ENCODE measurements at places on chromosomes 4 and X. TPM values are rescaled to one million over a fixed set of nuclear protein-coding genes. Genes with fewer than 3 reads are reported as not detected.

CXorf49 gene
- total RNA-seq = not detected

COX7B2 gene
- 12.7 TPM for total RNA-seq

CXCL13 gene
- total RNA-seq = not detected

CFP gene
- total RNA-seq = 0.53 TPM

LONRF3 gene
- total RNA-seq = 6.3 TPM

RBM46 gene
- total RNA-seq = not detected

CD40LG gene
- total RNA-seq = not detected

TRPC3 gene
- not detected for total RNA-seq

ANXA10 gene
- 3.0 TPM for total RNA-seq

GRCh38 chr4:57877047-57877458 lies 766.9 kb upstream of the IGFBP7 start:
- no peak overlapping the region for H3K27ac ChIP-seq
- no peaks in the 10 kb centered on the region for H3K36me3 ChIP-seq
- H3K4me1 ChIP-seq = no peaks in the 10 kb centered on the region

DNA sequence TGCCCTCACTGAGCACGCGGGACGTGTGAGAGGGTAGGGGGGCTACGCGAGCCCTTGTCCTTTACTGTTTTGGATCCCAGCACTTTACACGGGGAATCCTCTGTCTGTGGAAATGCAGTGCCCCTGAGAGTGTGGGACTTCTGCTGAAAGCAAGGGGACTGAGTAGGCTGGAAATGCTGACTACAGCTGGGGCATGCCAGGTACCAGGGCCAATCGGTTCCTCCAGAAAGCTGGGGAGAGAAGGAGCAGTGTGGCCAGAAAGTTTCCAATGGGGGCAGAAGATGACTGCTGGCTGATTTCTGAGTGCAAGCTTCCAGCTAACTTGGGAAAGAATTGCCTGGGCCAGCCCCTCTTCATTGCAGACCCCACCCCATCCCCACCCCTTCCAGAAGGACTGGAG lies 1.5 kb downstream of the NHSL2 start:
- no peaks in the 10 kb centered on the region for H3K4me1 ChIP-seq
- no peak overlapping the region for H3K27ac ChIP-seq
- peaks cover 8% of the 10 kb centered on the region for H3K27me3 ChIP-seq
- no peak overlapping the region for H3K4me3 ChIP-seq
- DNase-seq = no peak
- H3K36me3 ChIP-seq = no peaks in the 10 kb centered on the region

DNA sequence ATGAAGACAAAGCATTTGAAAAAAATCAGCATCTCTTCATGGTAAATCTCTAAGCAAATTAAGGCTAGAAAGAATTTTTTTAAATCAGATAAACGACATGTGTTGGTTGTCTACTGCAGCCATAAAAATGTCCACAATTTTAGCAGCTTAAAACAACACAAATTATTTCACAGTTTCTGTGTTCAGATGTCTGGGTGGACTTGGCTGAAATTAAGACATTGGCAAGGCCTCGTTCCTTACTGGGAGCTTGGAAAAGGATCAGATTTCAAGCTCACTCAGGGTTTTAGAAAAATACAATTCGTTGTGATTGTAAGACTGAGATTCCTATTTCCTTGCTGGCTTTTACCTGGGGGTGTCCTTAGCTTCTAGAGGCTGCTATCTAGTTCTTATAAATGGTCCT lies 1470.6 kb downstream of the PCDH19 start:
- H3K4me3 ChIP-seq = no peak overlapping the region
- H3K27ac ChIP-seq = no peak overlapping the region
- no peak for DNase-seq
- no peaks in the 10 kb centered on the region for H3K4me1 ChIP-seq
- H3K27me3 ChIP-seq = no peaks in the 10 kb centered on the region
- H3K36me3 ChIP-seq = no peaks in the 10 kb centered on the region

GRCh38 chr4:53706422-53707032 lies 115.2 kb upstream of the LNX1 start:
- H3K4me1 ChIP-seq = 0 out of 2 replicates have a peak, but pooled peaks cover 7% of the 10 kb centered on the region
- H3K4me3 ChIP-seq = no peak overlapping the region
- H3K27ac ChIP-seq = no peak overlapping the region
- no peaks in the 10 kb centered on the region for H3K27me3 ChIP-seq
- no peak for DNase-seq
- no peaks in the 10 kb centered on the region for H3K36me3 ChIP-seq

GRCh38 chr4:125187226-125188176 lies 127.3 kb upstream of the FAT4 start:
- H3K4me3 ChIP-seq = no peak overlapping the region
- no peaks in the 10 kb centered on the region for H3K36me3 ChIP-seq
- no peak overlapping the region for H3K27ac ChIP-seq
- DNase-seq = no peak

- peaks cover 26% of the 10 kb centered on the region for H3K4me1 ChIP-seq
- no peak within 1 kb of the TSS for H3K27ac ChIP-seq
- H3K27me3 ChIP-seq = no peaks in the 10 kb centered on the region
- peak; percentile 79 for DNase-seq
Measured at GRCh38 chr4:7434766-7435150, at the start of gene PSAPL1. PSAPL1 (minus strand) TSS chr4:7434930; CDS start chr4:7434879, 51 bp downstream.

DNA sequence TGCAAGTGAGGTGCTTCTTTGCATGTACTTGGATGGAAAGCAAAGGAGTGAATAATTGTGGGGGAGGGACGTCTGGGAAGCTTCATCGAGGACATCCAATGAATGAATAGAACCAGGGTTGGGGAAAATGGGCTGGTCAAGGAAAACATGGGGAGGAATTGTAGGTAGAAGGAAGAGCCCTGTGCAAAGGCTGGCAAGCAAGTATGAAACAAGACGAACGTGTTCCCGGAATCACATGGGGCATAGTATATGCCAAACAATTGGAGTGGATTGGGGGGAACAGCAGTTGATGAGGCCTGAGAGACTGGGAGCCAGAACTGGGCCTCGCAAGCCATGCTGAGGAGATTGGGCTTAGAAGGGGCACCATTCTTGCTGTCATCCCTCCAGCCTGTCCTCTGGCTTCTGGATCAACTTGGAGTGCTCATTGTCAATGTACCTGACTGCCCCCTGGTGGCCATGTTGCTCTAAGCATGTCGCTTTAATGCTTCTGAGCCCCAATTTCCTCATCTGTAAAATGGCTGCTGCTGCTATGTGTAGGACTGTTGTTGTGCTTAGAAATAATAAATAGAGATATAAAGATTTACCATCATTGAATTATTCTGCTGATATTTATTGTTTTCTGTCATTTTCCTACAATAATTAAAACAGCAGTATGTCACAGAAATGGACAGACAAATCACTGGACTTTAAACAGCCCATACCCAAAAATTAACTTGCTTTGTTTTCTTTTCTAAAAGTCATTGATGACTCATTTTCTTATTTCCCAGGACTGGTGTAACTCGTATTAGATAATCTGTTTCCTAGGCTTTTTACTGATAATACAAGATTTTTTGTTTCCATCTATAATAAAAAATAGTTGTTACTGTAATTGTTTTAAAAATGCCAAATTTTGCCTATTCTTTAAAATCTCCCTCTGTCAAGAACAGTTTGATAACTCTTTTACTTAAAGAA lies 66.4 kb downstream of the JADE3 start:
- H3K4me3 ChIP-seq = no peak overlapping the region
- peak overlapping the region; percentile 74 for H3K27ac ChIP-seq
- no peaks in the 10 kb centered on the region for H3K36me3 ChIP-seq
- H3K4me1 ChIP-seq = peaks cover 8% of the 10 kb centered on the region
- peak; percentile 19 for DNase-seq
- H3K27me3 ChIP-seq = no peaks in the 10 kb centered on the region

DNA sequence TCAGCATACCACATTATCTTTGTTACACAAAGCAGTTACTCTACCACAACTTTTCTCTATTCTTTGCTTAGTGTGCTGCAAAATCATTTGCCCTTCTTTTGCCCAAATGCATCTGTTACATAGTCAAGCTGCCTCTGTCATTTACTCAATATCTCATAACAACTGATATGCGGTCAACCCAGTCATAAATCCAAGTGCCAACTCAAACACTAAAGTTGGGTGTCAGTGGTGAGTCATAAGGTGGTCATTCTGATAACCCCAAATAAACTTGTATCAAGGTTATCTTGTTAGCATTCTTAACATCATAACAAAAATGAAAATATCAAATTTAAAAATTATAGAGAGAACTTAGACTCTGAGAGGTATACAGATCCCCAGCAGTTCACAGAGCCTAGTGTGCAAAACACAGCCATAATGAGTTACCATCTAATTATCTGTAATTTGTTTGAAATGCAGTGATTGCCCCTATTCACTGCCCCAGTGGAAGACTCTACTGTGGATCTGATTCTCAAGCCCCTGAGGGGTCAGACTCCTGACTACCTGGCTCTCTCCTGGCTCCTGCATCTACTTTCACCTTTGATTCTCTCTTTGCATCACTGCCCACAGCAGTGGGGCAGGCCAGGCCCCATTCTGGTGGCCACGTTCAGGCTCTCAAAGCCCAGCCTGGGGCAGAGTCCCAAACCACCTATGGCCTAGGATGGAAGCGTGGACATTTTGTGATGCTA lies 29.2 kb downstream of the TBC1D9 start:
- H3K27ac ChIP-seq = peak overlapping the region; percentile 85
- peak; percentile 29 for DNase-seq
- peak overlapping the region; percentile 31 for H3K4me3 ChIP-seq
- no peaks in the 10 kb centered on the region for H3K27me3 ChIP-seq
- H3K4me1 ChIP-seq = peaks cover 53% of the 10 kb centered on the region

DNA sequence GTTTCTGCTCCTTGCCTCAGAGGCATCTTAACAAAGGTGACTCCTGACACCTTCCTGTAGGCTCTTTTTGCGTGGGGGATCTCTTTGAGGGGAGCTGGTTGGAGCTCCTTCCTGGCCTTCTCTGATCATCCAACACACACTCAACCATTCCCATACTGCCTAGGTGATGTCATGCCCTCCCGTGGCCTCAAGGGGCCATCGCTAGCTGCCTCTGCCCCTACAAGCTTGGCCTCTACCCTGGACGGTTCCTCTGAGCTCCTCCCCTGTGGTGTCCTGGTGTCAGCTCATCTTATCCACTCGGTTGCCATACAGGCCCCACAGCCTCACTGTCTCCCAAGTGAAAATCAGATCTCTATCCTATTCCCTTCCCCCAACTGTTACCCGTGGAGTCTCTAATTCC lies 13.7 kb upstream of the ZNF185 start:
- H3K4me3 ChIP-seq = no peak overlapping the region
- no peaks in the 10 kb centered on the region for H3K36me3 ChIP-seq
- DNase-seq = no peak
- H3K27me3 ChIP-seq = no peaks in the 10 kb centered on the region

- DNase-seq = no peak
- H3K27ac ChIP-seq = no peak overlapping the region
- no peaks in the 10 kb centered on the region for H3K27me3 ChIP-seq
Measured at GRCh38 chr4:87281603-87282002, 41.1 kb downstream of the HSD17B13 start.

DNA sequence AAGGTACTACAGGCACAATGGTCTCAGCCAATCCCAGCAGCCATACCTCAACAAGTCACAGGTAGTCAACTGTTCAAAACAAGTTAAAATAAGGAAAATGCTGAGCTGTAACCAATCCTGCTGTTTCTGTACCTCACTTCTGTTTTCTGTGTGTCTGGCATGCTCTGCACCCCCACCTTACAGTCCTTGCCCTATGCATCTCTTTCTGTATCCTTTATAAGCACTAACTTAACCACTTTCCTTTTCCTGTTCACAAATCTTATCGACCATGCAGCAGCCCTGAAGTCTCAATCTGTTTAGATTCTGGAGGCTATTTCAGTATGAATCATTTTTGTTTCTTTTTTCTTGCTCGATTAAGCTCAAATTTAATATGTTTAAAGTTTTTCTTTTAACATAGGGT lies 12.5 kb upstream of the FAM13A start:
- DNase-seq = no peak
- H3K36me3 ChIP-seq = no peaks in the 10 kb centered on the region
- H3K27me3 ChIP-seq = no peaks in the 10 kb centered on the region
- no peaks in the 10 kb centered on the region for H3K4me1 ChIP-seq
- H3K4me3 ChIP-seq = no peak overlapping the region

GRCh38 chrX:39336671-39337311 lies 535.5 kb downstream of the MID1IP1 start:
- no peak for DNase-seq
- no peak overlapping the region for H3K27ac ChIP-seq
- no peaks in the 10 kb centered on the region for H3K4me1 ChIP-seq
- no peak overlapping the region for H3K4me3 ChIP-seq
- no peaks in the 10 kb centered on the region for H3K27me3 ChIP-seq

DNA sequence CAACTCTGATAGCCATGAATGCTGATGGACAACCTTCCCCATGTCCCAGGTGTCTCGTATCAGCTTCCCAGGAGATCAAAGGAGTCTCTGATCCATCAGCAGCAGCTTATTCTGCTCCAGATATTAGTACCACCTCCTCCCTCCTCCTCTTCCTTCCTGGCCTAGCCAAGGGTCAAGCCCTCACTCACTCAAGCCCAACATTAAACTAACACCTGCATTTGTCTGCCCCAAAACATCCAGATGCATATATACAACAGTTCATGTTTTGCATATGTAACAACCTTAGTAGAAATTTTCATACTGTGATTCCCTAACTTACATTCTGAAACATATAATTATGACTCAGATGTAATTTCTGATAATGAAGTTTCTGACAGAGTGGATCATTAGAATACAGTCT lies 29.9 kb downstream of the BCLAF3 start:
- no peaks in the 10 kb centered on the region for H3K36me3 ChIP-seq
- H3K27me3 ChIP-seq = no peaks in the 10 kb centered on the region
- H3K27ac ChIP-seq = no peak overlapping the region
- no peaks in the 10 kb centered on the region for H3K4me1 ChIP-seq
- no peak overlapping the region for H3K4me3 ChIP-seq
- DNase-seq = no peak

DNA sequence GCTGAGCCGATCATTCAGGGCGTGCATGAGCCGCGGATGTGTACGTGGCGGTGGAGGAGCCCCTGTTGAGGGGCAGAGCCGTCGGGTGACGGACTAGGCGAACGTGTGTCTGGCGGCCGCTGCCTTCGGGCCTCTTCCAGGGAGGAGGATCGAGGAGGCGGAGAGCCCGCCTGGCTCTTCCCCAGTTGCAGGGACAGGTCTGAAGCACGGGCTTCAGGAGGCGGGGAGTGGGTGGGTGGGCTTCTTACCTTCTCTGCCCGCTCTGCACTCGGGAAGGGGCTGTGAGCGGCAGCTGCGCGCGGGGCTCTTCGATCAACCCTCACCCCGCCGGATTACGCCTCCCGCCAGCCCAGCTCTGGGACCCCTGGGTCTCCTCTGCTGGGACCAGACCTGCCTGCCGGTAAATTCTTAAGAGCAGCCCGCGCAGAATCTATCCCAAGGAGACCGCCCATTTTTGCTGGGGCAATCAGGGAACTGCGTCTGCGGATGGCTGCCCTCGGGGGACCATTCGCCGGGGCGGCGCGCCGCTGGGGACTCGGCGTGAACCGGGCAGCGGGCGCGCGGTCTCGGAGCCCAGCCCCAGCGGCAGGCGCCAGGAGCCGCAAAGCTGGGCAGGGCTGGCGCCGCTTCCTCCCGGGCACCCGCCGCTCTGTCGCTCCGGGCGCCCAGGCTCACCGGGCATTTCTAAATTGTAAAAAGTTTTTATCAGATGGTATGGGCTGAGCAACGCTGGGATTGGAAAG lies 4.9 kb downstream of the PLAC8 start:
- H3K36me3 ChIP-seq = no peaks in the 10 kb centered on the region
- peak; percentile 42 for DNase-seq
- H3K4me1 ChIP-seq = peaks cover 31% of the 10 kb centered on the region
- H3K27ac ChIP-seq = peak overlapping the region; percentile 75
- peak overlapping the region; percentile 62 for H3K4me3 ChIP-seq
